Epithelial cell of proximal tubule (primary cell): ENCODE measurements at places on chromosomes 6 and 20. TPM values are rescaled to one million over a fixed set of nuclear protein-coding genes. Genes with fewer than 3 reads are reported as not detected.

Gene B3GAT2
- under 0.01 TPM in 1 of 2 replicates, not detected in the other for total RNA-seq

Gene TAAR2
- total RNA-seq = not detected in 2 replicates

Gene SCGN
- not detected in 2 replicates for total RNA-seq

Gene PMEPA1
- 59.4 and 62.5 TPM in 2 replicates for total RNA-seq

Gene OPRM1
- not detected in 2 replicates for total RNA-seq

Gene PRL
- total RNA-seq = not detected in 2 replicates

Gene HSPA12B
- total RNA-seq = not detected in 2 replicates

Gene SLC32A1
- total RNA-seq = not detected in 2 replicates

Gene PXMP4
- 2.1 and 2.5 TPM in 2 replicates for total RNA-seq

Gene TBXT
- total RNA-seq = not detected in 2 replicates

Gene TUBB2B
- total RNA-seq = 213 and 219 TPM in 2 replicates

Gene PLN
- total RNA-seq = not detected in 2 replicates

Gene NCOA5
- 20.9 and 32.5 TPM in 2 replicates for total RNA-seq

Gene ULBP1
- total RNA-seq = 0.23 and 0.94 TPM in 2 replicates

Gene PCNA
- total RNA-seq = 327 and 378 TPM in 2 replicates

Gene NFATC2
- total RNA-seq = 1.4 and 1.9 TPM in 2 replicates

Gene LY6G6C
- not detected in 2 replicates for total RNA-seq

Gene ELOVL5
- 55.9 and 101 TPM in 2 replicates for total RNA-seq

Gene DBNDD2
- total RNA-seq = 49.6 and 55.2 TPM in 2 replicates

Gene DNMT3B
- total RNA-seq = 14.2 and 21.2 TPM in 2 replicates

Gene RIPPLY2
- not detected in 2 replicates for total RNA-seq

Gene CDH26
- total RNA-seq = 0.29 TPM in 1 of 2 replicates, not detected in the other

Gene SLC22A7
- total RNA-seq = not detected in 2 replicates

Gene CUL7
- total RNA-seq = 12.0 and 20.5 TPM in 2 replicates

Gene RBPJL
- total RNA-seq = not detected in 2 replicates

Gene SLC26A8
- 1.4 TPM in 1 of 2 replicates, not detected in the other for total RNA-seq

Gene BACH2
- 0.58 and 0.69 TPM in 2 replicates for total RNA-seq

Gene UNC93A
- not detected in 2 replicates for total RNA-seq

Gene MPIG6B
- not detected in 2 replicates for total RNA-seq

Gene CCDC170
- total RNA-seq = 0.06 and 0.07 TPM in 2 replicates

Gene NKAIN2
- under 0.01 TPM in 1 of 2 replicates, not detected in the other for total RNA-seq

Gene PSORS1C2
- total RNA-seq = not detected in 2 replicates

Gene TGM6
- total RNA-seq = not detected in 2 replicates

Gene CST2
- not detected in 2 replicates for total RNA-seq

Gene UBE2C
- 345 and 447 TPM in 2 replicates for total RNA-seq

Gene SSTR4
- total RNA-seq = not detected in 2 replicates

Gene PEX3
- 7.8 and 12.6 TPM in 2 replicates for total RNA-seq

Gene SRSF12
- 5.4 and 6.2 TPM in 2 replicates for total RNA-seq

Gene APOM
- total RNA-seq = 0.72 and 0.81 TPM in 2 replicates

Gene E2F1
- 17.1 and 35.0 TPM in 2 replicates for total RNA-seq

Gene KHDRBS2
- total RNA-seq = 0.22 TPM in 1 of 2 replicates, not detected in the other

Gene VSX1
- total RNA-seq = not detected in 2 replicates

Gene DEFB132
- not detected in 2 replicates for total RNA-seq

Gene FAM83C
- 0.14 TPM in 1 of 2 replicates, not detected in the other for total RNA-seq
